Large intestine (tissue), 12 donors: ENCODE measurements at places on chromosomes 2 and 18.

DNA sequence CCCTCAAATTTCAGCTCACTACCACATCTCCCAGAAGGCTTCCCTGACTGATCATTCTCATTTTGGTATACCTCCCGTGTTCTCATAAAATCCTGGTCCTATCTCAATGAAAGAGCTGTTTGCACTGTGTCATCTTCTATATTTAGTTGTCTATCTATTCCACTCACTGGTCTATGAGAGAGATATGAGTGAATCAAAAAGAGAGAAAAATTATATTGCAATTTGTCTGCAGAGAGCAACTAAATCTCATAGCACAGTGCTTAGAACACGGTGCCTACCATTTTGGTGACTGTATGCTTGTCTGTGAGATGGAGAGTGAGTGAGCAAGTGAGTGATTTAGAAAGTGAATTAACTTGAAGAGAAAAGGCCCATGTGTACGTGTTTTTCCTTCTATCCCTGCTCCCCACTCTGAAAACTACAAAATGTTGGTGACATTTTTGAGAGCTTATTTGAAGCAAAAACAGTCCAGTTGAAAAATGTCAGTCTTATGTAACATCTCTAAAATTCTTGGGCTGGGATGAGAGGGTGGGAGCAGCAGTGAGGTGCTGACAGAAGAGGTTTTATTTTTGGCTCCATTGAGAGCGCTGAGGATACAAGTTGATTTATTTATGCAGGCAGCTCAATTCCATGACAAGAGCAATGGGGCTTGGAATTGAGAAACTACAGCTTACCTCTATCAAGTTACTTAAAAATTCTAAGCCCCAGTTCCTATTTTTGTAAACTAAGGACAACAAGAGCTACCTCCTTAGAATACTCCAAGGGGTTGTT, 373.5 kb upstream of the CHST9 start:
- no peak for DNase-seq

DNA sequence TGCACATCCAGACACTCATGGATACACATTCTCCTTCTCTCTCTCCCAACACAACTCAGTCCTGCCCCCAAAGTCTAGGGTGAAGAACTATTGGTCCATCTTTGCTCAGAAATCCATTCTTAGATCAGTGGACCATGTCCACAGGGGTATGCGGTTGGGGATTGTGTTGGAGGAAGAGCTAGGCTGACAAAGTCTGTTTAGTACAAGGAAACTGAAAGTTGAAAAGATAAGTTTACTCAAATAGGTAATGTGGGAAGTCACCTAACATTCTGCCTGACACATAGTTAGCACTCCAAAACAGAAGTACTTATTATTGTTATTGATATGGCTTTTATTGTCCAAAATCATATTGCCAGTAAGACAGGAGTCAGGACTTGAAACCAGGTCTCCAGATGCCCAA, 55.9 kb downstream of the ALK start:
- DNase-seq = no peak

DNA sequence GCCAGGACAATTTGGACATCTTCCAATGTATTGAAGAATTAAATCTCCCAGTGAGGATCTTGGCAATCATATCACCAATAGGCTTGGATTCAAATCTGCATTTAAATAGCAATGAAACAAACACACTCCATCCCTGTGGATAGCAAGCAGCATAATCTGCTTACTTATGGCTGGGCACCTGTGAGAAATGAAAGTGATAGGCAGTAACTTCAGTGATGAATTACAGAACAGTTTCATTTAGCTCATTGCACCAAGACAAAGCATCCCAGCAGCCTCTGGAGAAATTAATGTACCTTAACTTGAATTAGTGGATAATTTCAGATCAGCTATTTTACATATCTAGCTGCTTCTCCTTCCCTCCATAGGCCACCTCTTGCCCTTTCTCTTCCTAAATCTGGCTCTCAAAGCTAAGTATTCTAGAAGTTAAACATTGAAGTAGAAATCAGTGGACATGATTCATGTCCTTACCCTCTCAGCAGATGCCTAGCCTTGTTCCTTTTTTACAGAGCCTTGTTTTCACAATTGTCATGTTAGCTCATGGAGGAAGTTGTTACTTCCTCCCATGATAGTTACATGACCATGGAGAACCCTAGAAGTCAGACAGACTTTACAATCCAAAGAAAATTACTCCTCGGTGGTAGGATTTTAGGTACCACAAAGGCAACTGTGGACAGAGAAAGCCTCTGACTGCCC, 88.5 kb upstream of the TACR1 start:
- DNase-seq = no peak

DNA sequence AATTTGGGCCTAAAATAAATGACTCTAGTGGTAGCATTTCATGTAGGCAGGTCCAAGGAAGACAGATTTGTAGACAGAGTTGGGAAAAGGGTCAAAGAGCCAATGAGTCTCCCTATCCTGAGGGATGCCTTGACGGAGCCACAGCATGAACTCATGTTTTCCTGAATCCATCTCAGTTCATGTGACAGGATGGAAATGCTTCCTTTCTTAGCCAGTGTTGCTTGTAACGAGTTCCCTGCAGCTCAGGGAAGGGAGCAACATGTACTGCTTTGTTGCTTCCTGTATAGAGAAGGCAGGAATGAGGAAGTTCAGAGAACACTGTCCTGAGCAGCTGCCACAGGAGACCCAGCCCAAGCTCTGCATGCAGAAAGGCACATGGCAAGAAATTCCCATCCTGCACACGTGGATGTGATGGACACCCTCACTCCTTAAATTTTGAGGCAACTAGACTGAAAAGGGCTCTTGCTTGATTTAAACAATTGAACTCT, 27.9 kb downstream of the TMEM17 start:
- no peak for DNase-seq

GRCh38 chr18:22932885-22933205, 283 bp upstream of the RBBP8 start:
- DNase-seq = no peak

DNA sequence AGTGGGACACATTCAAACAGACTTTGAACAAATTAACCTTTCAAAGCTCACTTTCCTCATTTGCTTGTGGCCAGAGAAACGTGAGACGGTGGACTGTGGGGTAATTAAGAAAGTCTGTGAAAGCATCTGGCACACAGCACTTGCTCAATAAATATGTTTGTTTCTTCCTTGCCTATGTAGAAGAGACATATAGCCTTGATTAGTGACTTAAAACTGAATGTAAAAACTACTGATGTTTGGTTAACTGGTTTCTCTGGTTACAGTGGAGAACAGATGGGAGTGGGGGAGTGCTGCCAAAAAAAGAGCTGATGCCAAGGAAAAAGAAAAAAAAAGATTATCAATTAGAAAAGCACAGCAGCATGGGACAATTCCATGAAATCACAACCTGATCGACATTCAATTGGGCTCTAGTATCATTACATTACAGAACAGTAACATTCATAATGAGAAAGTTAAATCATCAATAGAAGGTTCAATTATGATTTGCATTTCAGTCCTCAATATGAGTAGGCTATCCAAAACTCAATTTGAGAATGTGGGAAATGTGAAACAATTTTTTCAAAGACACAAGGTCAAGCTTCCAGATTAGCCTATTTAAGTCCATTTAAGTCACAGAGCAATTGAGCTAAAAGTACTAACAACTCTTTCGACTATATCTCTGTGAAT, 14.7 kb downstream of the CUL3 start:
- DNase-seq = no peak

GRCh38 chr2:220076734-220077133, 449.3 kb downstream of the SLC4A3 start:
- DNase-seq = no peak

GRCh38 chr2:215979620-215980019, 33.7 kb downstream of the MREG start:
- DNase-seq = no peak

GRCh38 chr2:200373973-200374416, 67.5 kb downstream of the SPATS2L start:
- peak; percentile 66 for DNase-seq

GRCh38 chr2:69100220-69100723, 87.3 kb downstream of the ANTXR1 start:
- no peak for DNase-seq

DNA sequence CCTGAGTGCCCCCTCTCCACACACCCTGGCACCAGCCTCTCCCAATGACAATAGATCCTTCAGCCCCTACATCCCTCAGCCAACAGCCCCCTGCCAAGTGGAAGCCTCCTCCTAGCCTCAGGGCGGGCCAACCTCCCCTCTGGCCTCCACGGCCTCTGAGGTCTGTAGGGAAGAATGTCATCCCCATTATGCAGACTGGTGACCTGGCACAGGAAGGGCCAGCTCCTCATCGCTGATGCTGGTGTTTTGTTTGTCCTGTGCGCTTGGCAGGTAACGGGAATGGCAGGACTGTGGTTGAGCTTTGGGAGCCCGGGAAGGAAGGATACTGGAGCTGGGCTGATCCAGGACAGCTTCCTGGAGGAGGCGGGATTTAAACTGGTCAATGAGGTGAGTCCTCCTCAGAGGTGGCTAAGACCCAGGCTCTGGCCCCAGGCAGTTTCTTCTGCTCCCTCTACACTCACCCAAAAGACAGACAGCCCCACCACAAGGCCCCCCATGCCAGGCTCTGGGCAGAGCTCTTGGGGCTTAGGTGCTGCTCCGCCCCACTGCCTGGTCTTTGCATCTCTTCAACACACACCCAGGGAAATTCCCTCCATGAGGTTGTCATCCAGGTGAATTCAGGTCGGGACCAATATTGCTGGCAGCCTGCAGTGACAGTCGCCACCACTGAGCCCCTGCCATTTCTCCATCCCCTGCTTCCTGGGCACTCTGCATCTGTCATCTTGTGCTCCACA, 75.2 kb upstream of the SMAD7 start:
- DNase-seq = no peak

DNA sequence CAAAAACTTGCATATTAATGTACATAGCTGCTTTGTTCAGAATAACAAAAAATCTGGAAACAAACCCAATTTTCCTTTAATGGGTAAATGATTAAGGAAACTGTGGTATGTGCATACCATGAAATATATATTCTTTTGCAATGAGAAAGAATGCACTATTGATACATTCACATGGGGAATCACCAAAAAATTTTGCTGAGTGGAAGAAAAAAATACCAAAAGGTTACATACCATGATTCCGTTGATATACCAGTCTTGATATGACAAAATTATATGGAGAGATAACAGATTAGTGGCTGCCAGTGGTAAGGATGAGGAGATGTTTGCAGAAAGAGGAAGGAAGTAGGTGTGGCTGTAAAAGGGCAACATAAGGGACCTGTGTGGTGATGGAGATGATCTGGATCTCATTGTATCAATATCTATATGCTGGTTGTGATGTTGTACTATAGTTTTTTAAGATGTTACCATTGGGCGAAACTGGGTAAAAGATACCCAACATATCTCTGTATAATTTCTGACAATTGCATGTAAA, 54.6 kb upstream of the BCL2L11 start:
- DNase-seq = no peak

GRCh38 chr2:234435836-234436481, 60.9 kb downstream of the ARL4C start:
- no peak for DNase-seq

- DNase-seq = no peak
Measured at GRCh38 chr2:106089611-106090010, 104.5 kb downstream of the UXS1 start.

DNA sequence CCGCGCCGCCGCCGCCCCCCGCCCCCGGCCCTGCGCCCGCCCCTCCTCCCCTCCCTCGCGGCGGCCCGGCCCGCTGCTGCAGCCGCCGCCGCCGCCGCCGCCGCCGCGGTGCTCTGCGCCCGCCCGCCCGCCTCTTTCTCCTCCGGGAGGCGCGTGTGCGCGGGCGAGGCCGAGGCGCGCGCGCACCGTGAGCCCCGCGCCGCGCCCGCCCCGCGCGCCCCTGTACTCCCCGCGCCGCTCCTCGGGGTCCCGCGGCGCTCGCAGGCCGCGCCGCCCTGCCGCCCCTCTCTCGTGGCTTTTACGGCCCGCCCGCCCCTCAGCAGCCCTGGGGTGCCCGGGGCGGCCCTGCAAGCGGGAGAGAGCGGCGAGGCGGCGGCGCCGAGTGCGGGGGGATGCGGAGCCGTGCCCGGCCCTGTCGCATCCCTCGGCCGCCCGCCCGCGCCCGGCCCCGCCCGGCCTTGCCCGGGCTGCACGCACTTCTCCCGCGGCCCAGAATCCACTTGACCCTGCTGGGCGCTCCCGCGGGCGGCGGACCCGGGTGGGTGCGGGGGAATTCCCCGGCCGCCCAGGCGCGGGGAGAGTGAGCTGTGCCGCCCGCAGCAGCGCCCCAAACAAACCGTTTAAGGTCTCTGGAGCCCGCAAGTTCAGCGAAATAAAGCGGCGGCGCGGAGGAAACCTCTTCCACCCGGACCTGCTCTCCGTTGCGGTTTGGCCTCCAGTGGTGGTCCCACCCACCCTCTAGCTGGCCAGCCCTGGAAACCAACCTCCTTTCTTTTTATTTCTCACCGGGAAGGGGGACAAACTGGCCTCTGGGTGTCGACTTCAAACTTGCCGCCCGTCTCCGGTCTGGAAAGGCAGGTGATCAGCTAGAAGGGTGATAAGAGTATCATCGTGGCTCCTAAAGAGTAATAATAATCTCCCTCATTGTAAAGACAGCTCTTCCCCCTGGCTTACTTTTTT, 37.4 kb downstream of the AFF3 start:
- DNase-seq = no peak

- no peak for DNase-seq
Measured at GRCh38 chr2:221999717-222000116, 299.1 kb downstream of the PAX3 start.

DNA sequence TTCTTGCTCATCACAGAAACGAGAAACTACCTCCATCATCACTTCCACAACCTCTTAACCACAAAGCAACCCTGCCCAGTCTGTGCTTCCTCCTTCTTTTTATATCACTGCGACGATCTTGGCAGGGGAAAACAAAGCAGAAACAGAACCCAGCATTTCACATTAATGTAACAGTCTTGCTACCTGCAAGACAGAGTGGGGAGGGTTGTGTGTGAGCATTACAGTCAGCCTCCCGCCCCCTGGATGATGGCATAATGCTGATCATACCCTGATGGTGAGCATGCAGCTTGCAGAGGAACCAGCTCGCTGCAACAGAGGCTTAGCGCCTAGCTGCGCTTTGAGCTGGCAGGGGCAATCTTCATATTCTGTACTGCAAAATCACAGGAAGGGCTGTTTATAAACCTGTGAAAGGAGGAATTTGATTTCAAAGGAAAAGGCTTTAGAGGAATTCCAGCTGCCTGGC, 376.1 kb downstream of the IRS1 start:
- no peak for DNase-seq

- DNase-seq = no peak
Measured at GRCh38 chr2:37568565-37568964, 102.9 kb downstream of the CDC42EP3 start.

DNA sequence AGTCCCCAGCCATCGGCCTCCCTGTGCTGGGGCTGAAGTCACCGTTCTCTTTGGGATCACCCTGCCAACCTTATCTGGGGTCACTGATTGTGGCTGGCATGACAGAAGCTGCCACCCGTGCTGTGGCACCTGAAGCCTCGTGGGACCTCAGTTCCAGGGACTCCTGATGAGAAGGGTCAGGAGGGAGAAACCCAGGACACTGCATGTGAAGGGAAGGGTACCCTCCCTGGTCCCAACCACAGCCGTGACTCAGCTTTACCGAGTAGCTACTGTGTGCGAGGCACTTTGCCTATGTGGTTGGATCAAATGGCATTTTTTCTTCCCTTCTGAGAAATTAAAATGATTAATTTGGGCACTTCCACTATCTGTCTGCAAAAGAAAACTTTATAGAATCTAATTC, 64.4 kb downstream of the SP110 start:
- DNase-seq = no peak

- DNase-seq = peak; percentile 27
Measured at GRCh38 chr2:27249891-27250651, 12.8 kb downstream of the SLC30A3 start.

- DNase-seq = no peak
Measured at GRCh38 chr2:5111581-5111980, 580.6 kb upstream of the SOX11 start.

- DNase-seq = no peak
Measured at GRCh38 chr2:211591426-211591825, 947.2 kb downstream of the ERBB4 start.
